ENCODE measurements at places on chromosomes 12 and 14.

DNA sequence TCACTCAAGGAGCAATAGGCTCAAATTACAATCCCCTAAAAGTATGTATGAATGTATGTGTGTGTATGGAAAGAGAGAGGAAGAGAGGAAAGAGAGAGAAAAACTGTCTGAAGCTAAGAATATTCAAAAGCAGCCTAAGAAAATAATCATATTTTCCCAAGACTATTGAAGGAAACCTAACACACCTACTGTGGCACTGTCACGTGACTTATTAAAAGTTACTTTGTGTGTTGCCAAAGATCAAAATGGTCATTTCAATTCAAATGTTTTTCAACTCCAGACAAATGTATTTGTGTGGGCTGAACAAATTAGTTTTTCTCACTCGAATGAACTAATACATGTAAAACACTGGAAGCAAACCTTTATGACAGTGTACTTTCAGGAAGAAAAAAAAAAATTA lies 368.9 kb upstream of the RPL10L start:
- DNase-seq = no peak

DNA sequence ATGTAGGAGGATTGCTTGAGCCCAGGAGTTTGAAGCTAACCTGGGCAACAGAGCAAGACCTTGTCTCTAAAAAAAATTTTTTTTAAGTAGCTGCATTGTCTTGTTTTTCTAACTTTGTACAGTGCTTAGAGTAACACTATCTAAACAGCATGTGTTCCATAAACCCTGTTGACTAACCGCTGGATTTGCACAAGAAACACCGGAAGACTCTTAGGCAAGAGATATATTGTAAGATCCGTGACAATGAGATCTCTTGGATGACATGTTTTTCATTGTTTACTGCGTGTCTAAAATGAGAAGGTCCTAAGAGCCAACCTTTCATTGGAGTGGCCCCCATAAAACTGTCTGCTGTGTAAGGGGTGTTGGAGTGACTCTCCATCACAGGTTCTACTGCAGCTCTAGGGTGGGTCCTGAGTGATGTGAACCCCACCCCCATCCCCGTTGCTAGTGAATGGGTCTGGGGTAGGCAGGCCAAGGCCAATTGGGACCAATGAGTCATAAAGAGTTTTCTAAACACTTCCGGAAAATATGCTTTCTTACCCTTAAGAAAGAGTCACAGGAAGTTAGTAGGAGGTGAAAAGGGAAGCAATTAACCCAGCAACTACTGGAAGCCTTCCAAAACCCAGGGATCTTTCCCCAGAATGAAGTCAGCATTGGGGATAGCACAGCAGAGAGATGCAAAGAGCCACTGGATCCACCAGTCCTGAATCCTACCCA lies 24.3 kb upstream of the PCNX1 start:
- DNase-seq = peak; percentile 98

- no peak for DNase-seq
Observed at GRCh38 chr14:73220061-73220460, 17.2 kb upstream of the PAPLN start.

DNA sequence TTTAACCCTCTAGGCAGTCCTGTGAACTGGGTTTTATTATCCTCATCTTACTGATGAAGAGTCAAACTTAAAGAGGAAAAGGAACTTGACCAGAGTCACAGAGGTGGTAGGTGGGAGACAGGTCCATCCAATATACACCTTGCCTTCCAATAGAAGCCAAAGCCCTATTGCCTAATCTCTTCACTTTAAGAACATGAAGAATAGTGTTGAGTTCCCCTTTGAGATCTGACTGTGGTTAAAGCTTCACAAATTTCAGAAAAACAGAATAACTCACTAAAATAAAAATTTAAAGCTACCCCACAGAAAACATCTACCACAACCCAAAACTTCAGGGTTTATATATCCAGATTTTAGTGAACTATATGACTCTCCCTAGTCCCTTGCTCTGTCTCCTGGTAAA lies 115.4 kb downstream of the ETV6 start:
- peak; percentile 24 for DNase-seq

GRCh38 chr14:75399843-75400775 lies 27.7 kb upstream of the JDP2 start:
- peak; percentile 45 for DNase-seq

DNA sequence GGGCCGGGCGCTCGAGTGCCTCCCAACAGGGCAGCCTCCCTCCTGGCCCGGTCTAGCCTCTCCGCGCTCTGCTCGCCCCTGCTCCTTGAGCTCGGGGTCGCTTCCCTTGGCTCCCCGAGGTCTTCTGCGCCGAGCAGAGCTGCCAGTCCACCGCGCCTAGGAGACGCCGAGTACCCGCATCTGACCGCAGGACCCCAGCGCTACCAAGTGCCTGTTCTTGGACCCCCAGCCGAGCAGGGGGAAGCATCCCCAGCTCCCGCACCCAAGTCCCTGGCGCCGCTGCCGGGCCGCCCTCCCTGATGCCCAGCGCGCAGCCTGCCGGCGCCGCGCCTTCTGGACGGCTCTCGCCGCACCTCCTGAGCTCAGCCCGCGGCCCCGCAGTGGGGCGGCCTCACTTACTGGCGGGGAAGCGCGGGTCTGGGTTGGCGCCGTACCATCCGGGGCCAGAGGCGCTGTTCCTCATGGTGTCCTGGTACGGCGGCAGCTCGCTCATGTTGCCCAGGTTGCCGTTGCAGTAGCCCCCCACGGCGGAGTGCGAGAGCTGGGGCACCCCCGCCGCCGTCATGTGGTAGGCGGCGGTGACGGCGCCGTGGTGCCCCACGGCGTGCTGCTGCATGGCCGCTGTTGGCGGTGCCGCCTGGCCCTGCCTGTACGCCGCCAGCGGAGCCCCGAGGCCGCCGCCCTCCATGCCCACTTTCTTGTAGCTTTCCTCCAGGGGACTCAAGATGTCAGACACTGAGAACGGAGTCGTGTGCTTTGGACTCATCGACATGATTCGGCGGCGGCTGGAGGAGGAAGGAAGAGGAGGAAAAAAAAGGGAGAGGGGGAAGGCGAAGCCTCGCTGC lies 1.2 kb downstream of the NKX2-1 start:
- DNase-seq = no peak

DNA sequence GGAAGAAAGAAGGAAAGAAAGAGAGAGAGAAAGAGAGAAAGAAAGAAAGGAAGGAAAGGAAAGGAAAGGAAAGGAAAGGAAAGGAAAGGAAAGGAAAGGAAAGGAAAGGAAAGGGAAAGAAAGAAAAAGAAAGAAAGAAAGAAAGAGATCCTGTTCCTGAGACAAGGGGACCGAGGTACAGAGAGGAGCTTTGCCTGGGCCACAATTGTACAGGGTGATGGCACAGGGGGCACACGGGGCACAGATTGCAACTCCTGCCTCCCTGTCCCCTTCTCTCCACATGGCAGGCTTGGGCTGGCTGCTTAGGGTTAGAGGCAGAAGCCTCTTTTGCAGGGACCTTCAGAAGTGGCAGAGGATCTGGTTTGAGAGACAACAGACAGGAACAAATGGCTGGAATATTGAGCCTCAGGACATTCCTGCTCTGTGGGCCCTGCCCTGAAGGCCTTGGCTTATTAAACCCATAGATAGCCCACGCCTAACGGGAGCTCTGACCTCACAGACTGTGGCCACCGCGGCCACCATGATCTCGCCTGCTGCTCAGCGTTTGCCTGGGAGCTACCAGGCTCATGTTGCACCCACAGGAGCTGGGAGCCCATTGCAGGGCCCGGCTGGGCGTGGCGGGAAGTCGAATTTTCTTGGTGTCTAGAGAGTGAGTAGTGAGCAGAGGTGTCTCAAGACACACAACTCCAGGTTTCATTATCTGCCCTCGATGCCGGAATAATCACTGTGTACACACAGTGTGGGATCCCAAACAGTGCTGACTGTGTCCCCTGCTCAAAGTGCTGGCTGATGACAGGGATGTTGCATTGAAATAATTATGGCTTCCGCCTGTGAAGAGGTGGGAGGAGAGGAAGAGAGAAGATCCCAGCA lies 147.9 kb upstream of the NCOR2 start:
- peak; percentile 36 for DNase-seq

GRCh38 chr14:57747036-57747435 lies 118.9 kb downstream of the SLC35F4 start:
- no peak for DNase-seq

DNA sequence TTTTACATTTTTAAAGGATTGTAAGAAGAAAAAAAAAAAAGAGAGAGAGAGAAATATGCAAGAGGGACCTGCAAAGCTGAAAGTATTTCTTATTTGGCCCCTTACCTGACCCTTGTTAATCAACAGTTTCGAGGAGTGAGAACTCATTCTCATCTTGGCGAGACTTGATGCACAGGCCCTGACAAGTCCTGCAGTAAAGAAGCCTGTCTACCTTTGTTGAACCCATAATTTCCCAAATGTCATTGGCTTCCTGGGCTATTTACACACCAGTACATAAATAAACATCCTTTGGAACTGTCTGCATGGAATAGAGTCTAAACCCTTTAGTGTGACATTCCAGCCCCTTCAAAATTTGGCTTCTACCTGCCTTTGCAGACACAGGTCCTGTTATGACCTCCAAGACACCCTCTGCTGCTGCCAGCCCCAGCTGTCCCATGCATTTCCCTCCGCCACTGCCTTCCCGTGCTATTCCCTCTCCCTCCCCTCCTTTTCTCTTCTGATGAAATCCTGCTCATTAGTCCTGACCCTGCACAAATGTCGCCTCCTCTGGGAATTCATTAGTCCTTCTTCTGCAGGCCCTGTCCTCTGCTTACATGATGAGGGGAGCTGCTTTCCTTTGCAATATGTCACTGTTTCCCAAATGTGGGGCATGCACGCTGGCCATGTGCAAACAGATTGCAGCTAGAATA lies 35.1 kb downstream of the MYL2 start:
- no peak for DNase-seq

GRCh38 chr12:48796976-48797375 lies 8.1 kb upstream of the ADCY6 start:
- DNase-seq = peak; percentile 20

DNA sequence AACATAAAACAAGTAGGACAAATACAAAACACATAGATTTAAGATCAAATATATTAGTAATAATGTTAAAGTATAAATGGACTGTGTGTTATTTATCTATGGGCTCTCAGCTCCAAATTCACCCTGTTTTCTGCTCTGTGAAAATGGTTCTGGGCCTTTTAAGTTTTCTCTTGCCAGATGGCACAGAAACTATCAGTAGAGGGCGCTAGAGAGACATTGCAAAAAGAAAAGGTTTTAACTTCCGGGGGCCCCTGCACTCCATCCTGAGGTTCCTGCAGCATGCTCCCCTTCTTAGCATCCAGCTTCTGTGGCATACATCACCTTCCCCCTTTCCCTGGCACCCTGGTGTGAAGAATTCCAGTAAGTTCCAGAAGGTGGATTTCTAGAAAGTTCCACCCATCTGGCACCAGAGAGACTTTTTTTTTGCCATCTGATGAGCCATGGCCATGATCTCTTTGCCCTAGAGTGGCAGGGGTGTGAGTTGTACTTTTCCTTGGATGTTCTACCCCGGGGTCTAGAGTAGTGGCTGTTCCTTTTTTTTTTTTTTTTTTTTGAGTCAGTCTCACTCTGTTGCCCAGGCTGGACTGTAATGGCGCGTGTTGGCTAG lies 29.3 kb downstream of the ZCRB1 start:
- DNase-seq = peak; percentile 18

- DNase-seq = no peak
Observed at GRCh38 chr12:99302874-99303273, 344.7 kb upstream of the GARIN6 start.

DNA sequence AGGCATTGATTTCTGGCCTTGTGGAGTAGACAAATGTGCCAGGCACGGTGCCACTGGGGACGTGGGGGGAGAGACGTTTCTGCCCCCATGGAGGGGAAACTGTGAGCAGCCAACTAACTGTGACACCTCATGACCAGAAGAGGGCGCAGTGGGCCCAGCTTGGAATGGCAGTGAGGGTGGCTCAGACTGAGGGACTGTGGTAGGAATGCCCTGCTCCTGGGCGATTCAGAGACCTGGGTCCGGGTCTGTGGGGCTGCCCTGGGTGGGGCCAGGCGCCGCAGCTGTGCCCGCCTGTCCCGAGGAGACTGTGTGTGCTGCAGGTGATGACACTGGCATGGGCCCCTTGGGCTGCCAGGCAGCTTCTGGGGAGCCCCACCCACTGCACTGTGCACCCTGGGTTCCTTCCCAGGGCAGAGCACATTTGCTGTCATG lies 60.6 kb downstream of the SLC25A47 start:
- peak; percentile 61 for DNase-seq

DNA sequence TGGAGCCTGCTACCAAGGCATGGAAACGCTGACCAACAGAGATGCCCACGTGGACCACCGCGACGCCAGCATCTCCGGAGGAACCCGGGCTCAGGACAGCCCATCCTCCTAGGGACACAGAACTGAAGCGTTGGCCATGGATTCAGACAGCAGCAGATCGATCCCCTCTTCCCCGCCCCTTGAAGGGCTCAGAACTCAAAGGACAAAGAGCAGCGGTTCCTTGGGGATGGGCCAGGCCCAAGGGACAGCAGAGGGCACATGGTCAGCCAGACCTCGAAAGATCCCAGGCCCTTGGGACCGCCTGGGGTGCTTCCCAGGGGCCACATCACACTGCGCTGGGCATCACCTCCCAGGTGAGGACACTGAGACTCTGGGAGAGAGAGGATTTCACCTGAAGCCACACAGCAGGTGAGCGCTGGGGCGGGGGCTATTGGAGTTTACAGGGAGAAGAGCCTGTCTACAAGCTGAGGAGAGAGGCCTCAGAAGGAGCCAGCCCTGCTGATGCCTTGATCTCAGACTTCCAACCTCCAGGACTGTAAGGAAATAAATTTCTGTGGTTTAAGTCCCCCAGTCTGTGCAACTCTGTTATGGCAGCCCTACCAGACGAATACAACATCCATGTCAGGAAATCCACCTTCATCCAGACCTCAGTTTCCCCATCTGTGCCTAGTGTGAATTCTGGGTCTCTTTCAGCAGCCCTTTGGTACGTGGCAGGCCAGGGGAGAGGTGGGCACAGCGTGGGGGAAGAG lies 49.4 kb downstream of the CCNK start:
- DNase-seq = no peak
